GM23248 (cell line): ENCODE measurements at places on chromosomes 4 and X. TPM values are rescaled to one million over a fixed set of nuclear protein-coding genes. Genes with fewer than 3 reads are reported as not detected.

GRCh38 chr4:105149771-105150170 is 3.1 kb downstream of the TET2 start:
- DNase-seq: no peak
- no peak overlapping the region for H3K4me3 ChIP-seq
- peaks cover 9% of the 10 kb centered on the region for H3K4me1 ChIP-seq
- H3K27me3 ChIP-seq: no peaks in the 10 kb centered on the region
- H3K27ac ChIP-seq: no peak overlapping the region

GRCh38 chr4:73341454-73341853 is 62.6 kb upstream of the ALB start:
- no peak overlapping the region for H3K27ac ChIP-seq
- H3K36me3 ChIP-seq: no peaks in the 10 kb centered on the region
- no peaks in the 10 kb centered on the region for H3K4me1 ChIP-seq
- DNase-seq: peak; percentile 69

DNA sequence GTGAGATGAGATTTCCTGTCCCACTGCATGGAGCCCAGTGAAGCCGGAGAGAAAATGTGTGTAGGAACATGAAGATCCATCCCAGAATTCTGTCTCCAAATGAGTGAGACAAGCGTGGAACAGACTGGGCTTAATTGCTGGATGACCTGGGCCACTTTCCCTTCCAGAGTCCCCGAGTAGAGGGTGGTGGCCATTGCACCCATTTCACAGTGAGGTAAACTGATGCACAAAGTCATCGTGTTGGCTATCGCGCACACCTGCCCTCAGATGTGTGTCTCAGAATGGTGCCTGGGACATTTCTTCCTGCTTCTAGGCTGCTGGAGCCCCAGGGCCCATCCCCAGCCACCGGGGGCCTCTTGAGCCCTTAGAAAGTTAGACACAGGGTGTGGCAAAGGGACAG is 43.0 kb upstream of the PSAPL1 start:
- H3K36me3 ChIP-seq: no peaks in the 10 kb centered on the region
- no peak for DNase-seq
- no peaks in the 10 kb centered on the region for H3K4me1 ChIP-seq
- H3K27me3 ChIP-seq: no peaks in the 10 kb centered on the region; the same call in 1 of the 2 replicates

DNA sequence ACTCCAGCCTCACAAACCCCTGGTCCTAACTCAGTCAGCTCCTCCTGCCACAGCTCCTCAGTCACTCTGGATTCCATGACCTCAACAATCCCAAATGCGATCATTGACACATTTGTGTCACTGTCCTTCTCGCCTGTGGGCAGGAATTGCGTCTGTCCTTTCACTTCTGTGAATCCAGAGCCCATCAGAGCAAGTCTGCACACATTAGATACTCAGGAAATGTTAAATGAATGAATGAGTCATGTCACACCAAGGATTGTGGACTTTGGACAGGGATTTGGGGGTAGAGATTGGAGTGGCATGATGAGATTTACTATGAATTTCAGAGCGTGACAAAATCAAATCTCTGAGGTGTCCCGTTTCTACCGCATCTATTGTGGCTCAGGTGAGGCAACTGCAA is 11.8 kb upstream of the CLDN24 start:
- H3K4me1 ChIP-seq: peaks cover 22% of the 10 kb centered on the region
- no peak for DNase-seq
- H3K4me3 ChIP-seq: no peak overlapping the region
- H3K27me3 ChIP-seq: no peaks in the 10 kb centered on the region

GRCh38 chr4:37685161-37685822 is 884 bp downstream of the RELL1 start:
- H3K27ac ChIP-seq: peak overlapping the region; percentile 84
- peak overlapping the region; percentile 94 for H3K4me3 ChIP-seq
- H3K27me3 ChIP-seq: no peaks in the 10 kb centered on the region
- DNase-seq: peak; percentile 80
- H3K36me3 ChIP-seq: no peaks in the 10 kb centered on the region

DNA sequence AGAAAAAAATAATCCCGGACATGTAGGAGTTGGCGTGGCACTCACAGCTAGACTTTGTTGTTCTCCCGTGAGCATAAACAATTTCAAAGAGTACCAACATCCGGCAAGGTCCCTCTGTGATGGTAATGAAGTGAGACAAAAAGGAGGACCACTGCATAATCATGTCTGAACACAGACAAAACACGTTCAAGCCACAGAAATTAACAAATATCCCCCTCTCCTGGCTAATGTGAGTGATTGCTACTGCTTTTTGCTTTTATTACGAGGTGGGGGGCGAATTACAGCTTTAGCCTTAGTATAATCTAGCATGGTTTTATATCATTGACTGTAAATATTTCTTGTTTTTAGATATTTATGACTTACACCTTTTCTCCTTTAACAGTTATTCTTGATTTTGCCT is 118.5 kb downstream of the PLS3 start:
- DNase-seq: peak; percentile 44
- H3K4me3 ChIP-seq: no peak overlapping the region
- H3K4me1 ChIP-seq: no peaks in the 10 kb centered on the region
- H3K27ac ChIP-seq: no peak overlapping the region
- no peaks in the 10 kb centered on the region for H3K27me3 ChIP-seq

- H3K36me3 ChIP-seq: no peaks in the 10 kb centered on the region
- H3K27me3 ChIP-seq: no peaks in the 10 kb centered on the region
- peak; percentile 46 for DNase-seq
These were observed 37.0 kb upstream of the ATP6AP2 start for GRCh38 chrX:40543661-40544328.

DNA sequence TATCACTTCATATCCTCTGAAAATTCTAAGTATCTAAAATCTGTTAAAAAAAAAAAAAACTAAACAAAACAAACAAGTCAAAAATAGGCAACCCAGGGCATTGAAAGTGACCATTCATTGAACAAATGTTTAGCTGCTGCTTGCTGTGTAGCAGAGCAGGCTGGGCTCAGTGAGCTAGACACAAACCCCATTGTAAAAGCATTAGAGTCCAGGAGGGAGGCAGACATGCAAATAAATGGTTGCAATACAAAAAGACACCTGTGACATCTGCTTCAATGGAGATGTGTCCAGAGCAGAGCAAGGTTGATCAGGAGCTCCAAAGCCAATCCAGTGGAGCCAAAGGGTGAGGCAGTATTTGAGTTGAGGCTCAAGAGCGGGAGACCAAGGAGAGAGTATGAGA is 267.3 kb upstream of the GATB start:
- no peaks in the 10 kb centered on the region for H3K27me3 ChIP-seq
- no peak overlapping the region for H3K27ac ChIP-seq
- H3K4me1 ChIP-seq: peaks cover 13% of the 10 kb centered on the region
- no peaks in the 10 kb centered on the region for H3K36me3 ChIP-seq
- no peak overlapping the region for H3K4me3 ChIP-seq
- no peak for DNase-seq

- no peak for DNase-seq
- H3K4me3 ChIP-seq: no peak overlapping the region
- H3K27me3 ChIP-seq: no peaks in the 10 kb centered on the region
These were observed 128.1 kb downstream of the CAMK2D start for GRCh38 chr4:113633467-113633866.

DNA sequence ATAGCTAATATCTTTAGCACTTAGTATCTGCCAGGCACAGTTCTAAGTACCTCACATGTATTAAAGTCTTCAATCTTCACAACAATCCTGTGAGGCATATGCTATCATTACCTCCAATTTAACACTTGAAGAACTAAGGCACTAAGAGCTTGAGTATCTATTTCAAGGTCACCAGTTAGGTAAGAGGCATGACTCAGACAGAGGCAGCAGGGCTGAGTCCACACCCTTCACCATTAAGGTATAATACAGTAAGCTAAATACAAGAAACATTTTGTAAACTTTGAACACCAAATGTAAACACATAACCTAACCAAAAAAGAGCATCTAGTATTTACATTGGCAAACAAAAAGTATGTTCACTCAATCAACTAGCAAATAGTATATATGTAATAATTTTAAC is 1410.9 kb downstream of the PCDH18 start:
- no peak for DNase-seq
- H3K27me3 ChIP-seq: no peaks in the 10 kb centered on the region
- H3K27ac ChIP-seq: no peak overlapping the region
- H3K4me3 ChIP-seq: no peak overlapping the region
- no peaks in the 10 kb centered on the region for H3K4me1 ChIP-seq
- H3K36me3 ChIP-seq: no peaks in the 10 kb centered on the region

- no peak overlapping the region for H3K4me3 ChIP-seq
- H3K27ac ChIP-seq: peak overlapping the region; percentile 59
- H3K27me3 ChIP-seq: no peaks in the 10 kb centered on the region
- peak; percentile 83 for DNase-seq
These were observed 24.0 kb downstream of the STEEP1 start for GRCh38 chrX:119541188-119541587.

Gene DDX60
- 7.1 and 8.0 TPM in 2 replicates for total RNA-seq

Gene MANBA
- total RNA-seq: 20.5 and 23.4 TPM in 2 replicates

Gene MGARP
- 2.1 and 2.4 TPM in 2 replicates for total RNA-seq

Gene CT45A10
- total RNA-seq: not detected in 2 replicates
